NCI-H1048 (cell line): ENCODE measurements at places on chromosomes 5 and 9.

GRCh38 chr5:164652276-164652660, 1146.8 kb downstream of the MAT2B start:
- no peak for DNase-seq

GRCh38 chr9:121688146-121688680, 36.8 kb downstream of the DAB2IP start:
- no peak for DNase-seq

DNA sequence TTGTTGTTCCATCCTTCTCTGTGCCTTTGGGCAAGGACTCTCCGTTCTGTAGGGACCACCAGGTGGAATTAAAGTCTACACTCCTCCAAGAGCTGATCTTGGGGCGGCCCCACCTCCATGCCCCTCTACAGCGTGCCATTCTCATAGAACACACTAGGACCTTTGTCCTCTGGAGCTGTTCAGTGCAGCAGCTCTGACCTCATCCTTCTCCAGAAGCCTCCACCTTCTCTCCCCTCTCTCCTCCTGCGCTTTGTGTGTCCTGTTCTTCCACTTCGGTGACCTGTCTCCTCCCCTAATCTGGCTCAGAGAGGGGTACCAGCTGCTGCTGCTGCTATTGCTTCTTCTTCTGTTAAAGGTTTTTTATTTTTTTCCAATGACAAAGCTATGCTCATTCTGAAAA, 1.8 kb upstream of the MACROH2A1 start:
- DNase-seq, result no peak

- DNase-seq, result no peak
Measured at GRCh38 chr5:40734986-40735385, 20.8 kb downstream of the TTC33 start.

GRCh38 chr9:68825762-68826472, 120.9 kb downstream of the PIP5K1B start:
- no peak for DNase-seq

DNA sequence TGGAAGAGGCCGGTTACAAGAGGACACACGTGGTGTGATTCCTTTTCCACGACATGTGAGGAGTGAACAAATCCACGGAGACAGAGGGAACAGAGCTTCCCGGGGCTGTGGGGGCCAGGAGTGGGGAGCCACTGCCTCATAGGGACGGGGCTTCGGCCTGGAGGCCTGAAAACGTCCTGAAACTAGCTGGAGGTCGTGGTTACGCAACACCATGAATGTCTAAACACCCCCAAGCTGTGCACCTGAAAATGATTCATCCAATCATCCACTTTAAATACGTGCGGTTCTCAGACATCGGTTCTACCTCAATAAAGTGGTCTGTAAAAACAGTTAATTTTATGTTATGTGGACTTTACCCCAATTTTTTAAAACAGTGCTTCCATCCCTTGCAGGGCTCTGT, 65.3 kb upstream of the PPP1R26 start:
- DNase-seq, result no peak

DNA sequence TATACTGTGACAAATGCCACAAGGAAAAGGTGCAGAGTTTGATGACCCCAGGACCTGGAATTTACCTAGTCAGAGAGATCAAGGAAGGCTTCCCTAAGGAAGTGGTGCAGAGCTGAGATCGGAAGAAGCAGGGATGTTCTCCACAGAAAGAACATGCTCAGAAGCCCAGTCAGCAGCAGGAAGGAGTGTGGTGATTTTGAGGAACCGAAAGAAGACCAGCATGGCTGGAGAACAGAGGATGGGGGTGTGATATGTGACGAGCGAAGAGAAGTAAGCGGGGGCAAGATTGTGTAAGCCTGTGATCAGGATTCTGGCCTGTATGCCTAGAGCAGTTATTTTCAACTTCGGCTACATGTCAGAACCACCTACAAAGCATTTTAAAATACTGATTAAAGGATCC, 18.7 kb upstream of the PIK3R1 start:
- DNase-seq, result no peak
